ENCODE measurements at places on chromosomes 6 and 20.
A peak's percentile ranks its signal among the peaks of the same experiment; 100 is the strongest.

- DNase-seq, result peak; percentile 73
Observed at GRCh38 chr20:50190251-50191064, at the start of gene CEBPB. CEBPB (plus strand) TSS chr20:50190830; CDS start chr20:50191034, 204 bp downstream.

DNA sequence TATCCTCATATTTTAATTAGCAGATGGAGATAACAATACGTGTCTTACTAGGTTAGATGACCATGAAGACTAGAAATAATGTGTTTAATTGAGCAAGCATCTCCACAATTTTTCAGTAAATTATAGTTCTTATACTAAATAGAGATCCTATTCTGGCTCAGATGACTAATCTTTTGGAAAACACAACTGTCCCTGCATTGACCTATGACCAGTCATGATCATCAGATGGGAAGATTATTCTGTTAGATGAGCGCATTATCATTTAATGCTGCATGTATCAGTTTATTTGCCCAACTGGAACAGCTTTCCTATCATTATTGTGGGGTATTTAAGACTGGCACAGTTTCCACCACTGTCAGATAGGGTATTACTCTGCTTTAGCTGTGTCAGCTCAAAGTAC is 185.5 kb downstream of the MOXD1 start:
- no peak for DNase-seq

DNA sequence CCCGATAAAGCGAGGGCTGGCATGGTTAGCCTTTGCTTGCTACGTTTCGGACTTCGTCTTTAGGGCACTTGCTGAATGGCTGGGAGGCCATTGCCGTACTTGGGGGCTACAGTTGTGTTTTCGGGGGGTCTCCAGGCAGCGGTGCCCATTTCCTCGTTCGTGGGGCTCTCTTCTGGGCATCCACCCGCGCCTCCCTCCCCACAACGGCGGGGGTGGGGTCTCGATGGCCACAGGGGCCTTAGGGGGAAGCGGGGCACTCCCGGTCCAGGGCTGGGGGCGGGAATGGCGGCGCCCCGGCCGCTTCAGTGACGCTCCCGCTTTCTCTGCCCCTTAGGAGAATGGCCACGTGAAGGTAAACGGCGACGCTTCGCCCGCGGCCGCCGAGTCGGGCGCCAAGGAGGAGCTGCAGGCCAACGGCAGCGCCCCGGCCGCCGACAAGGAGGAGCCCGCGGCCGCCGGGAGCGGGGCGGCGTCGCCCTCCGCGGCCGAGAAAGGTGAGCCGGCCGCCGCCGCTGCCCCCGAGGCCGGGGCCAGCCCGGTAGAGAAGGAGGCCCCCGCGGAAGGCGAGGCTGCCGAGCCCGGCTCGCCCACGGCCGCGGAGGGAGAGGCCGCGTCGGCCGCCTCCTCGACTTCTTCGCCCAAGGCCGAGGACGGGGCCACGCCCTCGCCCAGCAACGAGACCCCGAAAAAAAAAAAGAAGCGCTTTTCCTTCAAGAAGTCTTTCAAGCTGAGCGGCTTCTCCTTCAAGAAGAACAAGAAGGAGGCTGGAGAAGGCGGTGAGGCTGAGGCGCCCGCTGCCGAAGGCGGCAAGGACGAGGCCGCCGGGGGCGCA is 2.4 kb downstream of the MARCKS start:
- DNase-seq, result no peak

GRCh38 chr6:84842525-84843166 is 78.2 kb upstream of the TBX18 start:
- no peak for DNase-seq

- DNase-seq, result no peak
Observed at GRCh38 chr20:48308232-48308781, 519.5 kb downstream of the PREX1 start.

DNA sequence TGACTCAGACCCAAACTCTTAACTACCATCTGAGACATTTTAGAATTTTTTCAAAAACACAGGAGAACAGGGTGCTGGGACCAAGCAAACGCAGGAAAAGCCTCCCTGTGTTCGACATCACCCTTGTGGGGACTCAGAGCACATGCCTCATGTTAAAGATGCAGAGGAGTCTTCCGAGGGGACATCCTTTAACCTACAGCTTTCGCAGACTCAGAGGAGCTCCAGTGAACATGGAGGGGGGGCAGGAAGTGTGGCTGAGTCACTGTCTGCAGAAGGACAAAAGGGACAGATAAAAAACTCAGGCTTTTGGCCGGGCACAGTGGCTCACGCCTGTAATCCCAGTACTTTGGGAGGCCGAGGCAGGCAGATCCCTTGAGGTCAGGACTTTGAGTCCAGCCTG is 15.1 kb downstream of the BMP7 start:
- no peak for DNase-seq

- DNase-seq, result no peak
Observed at GRCh38 chr6:13688692-13689196, 22.9 kb downstream of the RANBP9 start.

DNA sequence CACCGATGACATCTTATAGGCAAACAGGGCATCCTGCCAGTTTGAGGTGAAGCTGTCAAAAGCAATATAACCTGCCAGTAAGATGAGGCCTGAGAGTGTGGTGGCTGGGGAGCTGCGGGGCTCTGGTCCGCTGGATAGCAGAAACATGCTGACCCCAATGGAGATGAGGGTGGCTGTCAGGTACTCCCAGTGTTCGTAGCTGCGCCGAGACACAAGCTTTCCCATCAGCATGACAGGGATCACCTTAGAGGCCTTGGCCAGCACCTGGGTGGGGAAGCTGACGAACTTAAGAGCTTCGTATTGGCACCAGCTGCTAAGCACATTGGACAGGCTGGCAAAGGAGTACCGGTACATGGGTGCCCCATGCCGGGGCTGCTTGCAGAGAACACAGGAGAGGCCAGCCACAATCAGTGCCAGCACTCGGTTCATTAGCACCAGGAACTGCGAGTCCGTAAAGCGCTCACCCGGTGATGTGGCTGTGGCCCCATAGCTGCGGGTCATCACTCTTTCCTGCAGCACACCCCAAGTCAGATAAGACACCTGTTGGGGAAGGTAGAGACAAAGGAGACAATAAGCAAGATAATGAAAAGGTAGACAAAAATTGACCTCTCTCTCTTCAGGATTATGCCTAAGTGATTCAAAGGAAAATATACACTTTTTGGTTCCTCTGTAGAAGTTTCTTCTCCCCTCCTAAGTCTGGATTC is 2.1 kb downstream of the SLC35B2 start:
- DNase-seq, result no peak

- no peak for DNase-seq
Observed at GRCh38 chr6:25197111-25197510, 82.1 kb upstream of the CARMIL1 start.

DNA sequence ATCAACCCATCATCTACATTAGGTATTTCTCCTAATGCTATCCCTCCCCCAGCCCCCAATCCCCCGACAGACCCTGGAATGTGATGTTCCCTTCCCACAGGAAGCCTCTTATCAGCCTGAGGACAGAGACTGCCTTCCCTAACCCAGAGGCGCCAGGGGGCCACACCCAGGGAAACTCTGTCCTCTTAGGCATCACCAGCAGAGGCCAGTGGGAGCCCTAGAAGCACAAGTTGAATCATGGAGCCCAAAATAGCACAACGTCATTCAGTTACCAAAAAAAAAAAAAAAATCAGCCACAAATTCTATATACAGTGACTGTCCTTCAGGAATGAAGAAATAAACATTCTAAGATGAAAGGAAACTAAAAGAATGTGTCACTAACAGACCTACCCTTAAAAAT is 625.7 kb downstream of the TFAP2A start:
- DNase-seq, result no peak

- DNase-seq, result no peak
Observed at GRCh38 chr6:3565291-3565690, 108.4 kb upstream of the SLC22A23 start.

- no peak for DNase-seq
Observed at GRCh38 chr6:89289710-89290109, 25.4 kb downstream of the GABRR2 start.

GRCh38 chr6:14717307-14717706 is 528.6 kb upstream of the JARID2 start:
- peak; percentile 15 for DNase-seq

DNA sequence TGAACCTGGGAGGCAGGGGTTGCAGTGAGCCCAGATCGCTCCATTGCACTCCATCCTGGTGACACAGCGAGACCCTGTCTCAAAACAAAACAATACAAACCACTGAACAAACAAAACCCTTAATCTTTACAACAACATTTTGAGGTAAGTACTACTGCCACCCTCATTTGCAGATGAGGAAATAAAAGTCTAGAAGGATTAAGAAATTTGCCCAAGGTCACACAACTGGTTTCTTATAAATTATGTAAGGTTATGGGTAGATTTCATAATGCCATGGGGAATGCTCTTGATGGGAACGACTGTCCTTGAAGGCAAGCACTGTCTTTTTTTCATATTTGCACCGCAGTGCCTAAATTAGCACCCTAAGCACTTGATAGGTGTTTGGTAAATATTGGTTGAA is 13.8 kb upstream of the B4GALT5 start:
- peak; percentile 92 for DNase-seq

GRCh38 chr6:165186041-165186440 is 123.4 kb downstream of the C6orf118 start:
- DNase-seq, result no peak

- DNase-seq, result no peak
Observed at GRCh38 chr20:47857187-47857568, 71.9 kb upstream of the SULF2 start.

- DNase-seq, result no peak
Observed at GRCh38 chr6:140736231-140736630, 1361.8 kb upstream of the CITED2 start.

DNA sequence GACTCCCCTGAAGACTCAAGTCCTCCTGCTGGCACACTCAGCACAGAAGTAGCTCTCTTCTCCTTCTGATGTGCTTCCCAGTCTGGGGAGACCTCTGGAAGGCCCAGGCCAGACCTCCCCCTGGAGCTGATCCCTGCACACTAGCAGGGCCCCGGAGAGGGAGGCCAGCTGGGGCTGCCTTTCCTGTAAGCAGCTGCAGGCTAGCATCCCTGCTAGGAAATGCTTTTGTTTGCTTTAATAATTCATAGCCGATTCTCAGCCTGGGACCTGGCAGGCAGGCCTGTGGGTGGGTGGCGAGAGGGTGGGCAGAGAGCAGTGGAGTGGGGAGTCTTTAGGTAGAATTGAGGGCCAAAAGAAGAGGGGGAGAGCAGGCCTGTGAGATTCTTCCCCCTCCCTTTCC is 5.2 kb downstream of the EBF4 start:
- no peak for DNase-seq

DNA sequence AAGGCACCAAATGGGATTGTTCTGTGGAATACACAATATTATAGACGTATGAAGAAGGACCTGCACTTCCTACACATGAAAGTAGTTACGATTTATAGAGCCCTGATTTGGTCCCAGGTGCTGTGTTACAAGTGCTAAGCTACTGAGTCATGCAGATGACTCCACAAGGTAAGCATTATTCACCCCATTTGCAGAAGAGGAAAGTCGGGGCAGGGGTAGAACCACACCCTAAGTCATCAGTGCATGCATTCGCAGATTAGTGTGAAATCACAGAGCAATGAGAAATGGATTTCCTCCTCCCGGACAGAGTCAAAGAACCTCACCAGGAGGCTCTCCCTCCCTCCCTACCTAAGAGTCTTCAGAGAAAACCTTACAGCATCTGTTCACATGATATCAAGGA is 279.5 kb downstream of the LRFN2 start:
- DNase-seq, result no peak

- no peak for DNase-seq
Observed at GRCh38 chr20:34945315-34946077, 10.1 kb downstream of the GSS start.

DNA sequence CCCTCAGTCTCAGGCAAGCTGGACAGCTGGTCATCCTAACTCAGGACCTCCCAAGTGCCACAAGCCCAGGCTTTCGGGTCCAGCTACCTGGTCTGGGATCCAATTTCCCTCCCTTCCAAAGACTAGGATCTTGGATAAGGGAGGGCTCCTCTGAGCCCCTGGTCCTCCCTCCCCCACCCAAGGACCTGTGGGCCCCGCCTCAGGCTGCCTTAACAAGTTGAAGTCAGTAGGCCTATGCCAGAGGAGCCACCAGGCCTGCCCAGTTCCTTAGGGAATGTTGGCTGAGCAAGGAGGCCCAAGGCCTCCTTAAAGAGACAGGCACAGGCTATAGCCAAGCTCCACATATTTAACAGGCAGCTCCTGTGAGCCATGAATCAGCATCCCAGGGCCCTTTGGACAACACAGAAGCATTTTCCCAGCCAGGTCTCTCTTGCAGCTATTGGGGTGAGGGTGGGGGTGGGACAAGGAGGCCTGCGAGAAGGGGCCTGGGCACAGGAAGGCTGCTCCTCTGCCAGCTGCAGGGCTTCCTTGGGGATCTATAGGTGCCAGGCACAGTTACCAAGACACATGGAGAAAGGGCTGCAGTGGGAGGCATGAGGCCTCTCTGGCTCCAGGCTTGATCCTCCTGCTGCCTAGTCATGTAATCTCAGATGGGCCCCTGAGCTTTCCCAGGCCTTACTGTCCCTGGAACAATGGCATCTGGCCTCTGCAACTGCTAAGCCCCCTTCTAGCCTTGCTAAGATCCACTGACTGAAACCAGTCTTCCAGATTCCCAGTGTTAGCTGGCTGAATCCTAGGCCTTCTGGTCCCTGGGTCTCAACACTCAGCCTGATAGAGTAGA is 27.4 kb upstream of the NOL4L start:
- no peak for DNase-seq

DNA sequence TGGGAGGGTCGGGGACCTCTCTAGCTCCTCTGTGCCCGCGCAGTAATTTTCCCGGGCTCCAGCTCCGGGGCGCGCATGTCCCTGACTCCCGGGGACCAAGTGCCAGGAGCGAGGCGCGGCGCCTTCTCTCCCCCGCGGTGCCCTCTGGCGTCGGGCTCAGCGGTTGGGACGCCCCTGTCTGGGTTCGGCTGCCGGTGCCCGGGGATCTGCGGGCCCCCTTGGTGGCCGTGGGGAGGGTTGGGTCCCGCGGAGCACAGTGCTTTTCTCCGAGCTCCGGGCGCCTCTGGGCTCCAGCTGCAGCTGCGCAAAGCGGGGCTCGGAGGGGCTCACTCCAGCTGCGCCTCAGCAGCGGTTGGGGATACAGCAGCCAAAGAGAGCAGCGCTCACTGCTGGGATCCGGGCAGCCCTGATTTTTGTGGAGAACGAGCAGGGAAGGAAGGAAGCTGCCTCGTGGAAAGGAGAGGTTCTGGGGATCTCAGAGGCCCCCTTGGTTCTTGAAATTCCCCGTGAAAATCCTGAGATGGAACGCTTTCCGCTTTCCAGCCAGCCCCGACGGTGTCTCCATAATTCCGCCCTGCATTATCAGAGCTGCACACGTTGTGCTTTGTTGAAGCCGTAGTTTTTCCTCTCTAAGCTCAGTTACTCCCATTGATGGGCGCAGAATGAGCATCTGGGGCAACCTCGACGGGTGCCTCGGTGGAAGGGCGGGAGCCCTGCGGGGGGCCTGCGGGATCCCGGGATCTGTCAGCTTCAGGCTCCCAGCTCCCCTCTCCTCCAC is 861 bp downstream of the PPP1R14C start:
- DNase-seq, result no peak

DNA sequence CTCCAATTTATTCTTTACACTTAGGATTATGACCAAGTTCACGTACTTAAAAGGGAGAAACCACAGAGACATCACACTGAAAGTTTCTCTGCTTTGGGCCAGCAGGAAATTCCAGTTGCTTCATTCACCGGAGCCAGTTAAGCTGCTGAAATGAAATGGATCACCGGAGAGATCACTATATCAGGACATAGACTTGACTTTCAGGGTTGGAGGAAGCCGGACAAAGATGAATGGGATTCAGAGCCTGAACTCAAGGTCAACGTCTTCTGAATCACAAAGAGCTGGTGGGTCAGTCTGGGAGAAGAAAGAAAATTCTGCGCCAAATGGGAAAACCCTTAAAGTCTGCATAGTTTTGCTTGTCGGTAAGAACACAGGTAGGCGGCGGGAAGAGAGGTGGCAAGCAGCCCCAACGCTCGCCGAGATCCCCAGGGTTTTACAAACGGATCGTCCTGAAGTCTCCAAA is 81.9 kb upstream of the CCDC28A start:
- no peak for DNase-seq
